ENCODE measurements at places on chromosomes 3 and 15.

DNA sequence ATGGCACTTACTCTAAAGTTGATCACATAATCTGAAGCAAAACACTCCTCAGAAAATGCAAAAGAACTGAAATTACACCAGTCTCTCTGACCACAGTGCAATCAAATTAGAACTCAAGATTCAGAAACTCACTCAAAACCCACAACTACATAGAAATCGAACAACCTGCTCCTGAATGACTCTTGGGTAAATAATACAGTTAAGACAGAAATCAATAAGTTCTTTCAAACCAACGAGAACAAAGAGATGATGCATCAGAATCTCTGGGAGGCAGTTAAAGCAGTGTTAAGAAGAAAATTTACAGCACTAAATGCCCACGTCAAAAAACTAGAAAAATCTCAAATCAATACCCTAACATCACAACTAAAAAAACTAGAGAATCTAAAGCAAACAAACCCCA lies 227.2 kb downstream of the CTNNB1 start:
- no peak for DNase-seq

GRCh38 chr3:97121386-97121785 lies 307.0 kb downstream of the EPHA6 start:
- DNase-seq = no peak

DNA sequence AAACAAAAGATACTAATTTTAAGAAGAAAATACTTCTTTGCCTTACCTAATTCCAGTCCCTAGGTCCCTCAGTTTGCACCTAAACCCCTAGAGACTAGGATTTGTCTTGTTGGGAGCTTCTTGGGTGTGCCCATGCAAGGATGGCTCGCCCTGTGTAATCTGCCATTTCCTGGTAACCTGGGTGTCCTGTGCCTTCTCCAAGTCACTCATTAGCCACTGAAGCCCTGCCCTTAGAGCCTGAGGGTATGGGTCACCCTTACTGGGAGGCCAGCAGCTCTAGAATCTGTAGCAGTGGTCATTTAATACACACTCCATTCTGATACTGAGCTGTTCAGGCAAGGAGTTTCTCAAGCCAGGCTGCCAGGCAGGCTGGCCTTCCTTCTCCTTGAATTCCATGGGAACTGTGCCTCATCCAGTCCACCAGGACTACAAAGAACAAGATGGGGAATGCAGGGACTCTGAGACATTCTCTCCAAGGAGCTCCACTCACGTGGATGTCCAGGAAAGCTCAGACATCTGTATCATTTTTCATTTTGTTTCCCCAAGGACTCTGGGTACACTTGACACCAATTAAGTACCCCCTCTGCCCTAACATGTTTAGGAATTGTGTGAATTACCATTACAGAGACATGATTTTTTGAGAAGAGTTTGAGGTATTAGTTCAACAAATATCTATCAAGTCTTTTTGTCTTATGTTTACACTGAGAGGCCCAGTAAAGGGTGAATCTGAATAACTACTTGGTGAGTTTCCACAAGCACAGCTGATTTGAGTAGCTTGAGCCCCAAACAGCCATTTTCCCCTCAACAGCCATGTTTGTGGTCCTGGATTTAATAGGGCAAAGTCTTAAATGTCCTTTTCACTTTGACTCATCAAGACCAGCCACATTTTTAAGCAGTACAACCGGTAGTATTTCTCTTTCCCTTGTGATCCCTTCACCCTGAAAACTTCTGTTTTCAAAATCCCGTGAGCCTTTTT lies 52.6 kb downstream of the ARNT2 start:
- DNase-seq = no peak

- no peak for DNase-seq
Measured at GRCh38 chr3:14121859-14122258, 2.8 kb downstream of the CHCHD4 start.
